ENCODE measurements at places on chromosomes 4 and X. TPM values are rescaled to one million over a fixed set of nuclear protein-coding genes. Genes with fewer than 3 reads are reported as not detected.

Gene AMER1
- 0.07 TPM for polyA plus RNA-seq

Gene PCDH7
- polyA plus RNA-seq = not detected

Gene SPANXN4
- polyA plus RNA-seq = not detected

Gene ARR3
- polyA plus RNA-seq = not detected

Gene PPM1K
- 64.3 TPM for polyA plus RNA-seq

Gene MAGEC3
- not detected for polyA plus RNA-seq
